ENCODE measurements at places on chromosomes 3 and 15. TPM values are rescaled to one million over a fixed set of nuclear protein-coding genes. Genes with fewer than 3 reads are reported as not detected.

The SIN3A gene
- 41.9 TPM for total RNA-seq

- no peak for DNase-seq
These were observed 4.1 kb upstream of the CLDN1 start for GRCh38 chr3:190326361-190326760.

- DNase-seq = no peak
These were observed 65.5 kb upstream of the HRH1 start for GRCh38 chr3:11088831-11089230.

DNA sequence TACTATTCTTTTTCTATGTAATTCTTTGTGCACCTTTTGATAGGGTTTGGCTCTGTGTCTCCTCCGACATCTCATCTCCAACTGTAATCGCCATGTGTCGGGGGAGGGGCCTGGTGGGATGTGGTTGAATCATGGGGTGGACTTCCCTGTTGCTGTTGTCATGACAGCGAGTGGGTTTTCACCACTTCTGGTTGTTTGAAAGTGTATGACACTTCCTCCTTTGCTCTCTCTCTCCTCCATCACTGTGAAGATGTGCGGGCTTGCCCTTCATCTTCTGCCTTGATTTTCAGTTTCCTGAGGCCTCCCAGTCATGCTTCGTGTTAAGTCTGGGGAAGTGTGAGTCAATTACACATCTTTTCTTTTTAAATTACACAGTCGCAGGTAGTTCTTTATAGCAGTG is 225.8 kb upstream of the DPPA4 start:
- DNase-seq = no peak
